ENCODE measurements at places on chromosomes 3 and 15.

DNA sequence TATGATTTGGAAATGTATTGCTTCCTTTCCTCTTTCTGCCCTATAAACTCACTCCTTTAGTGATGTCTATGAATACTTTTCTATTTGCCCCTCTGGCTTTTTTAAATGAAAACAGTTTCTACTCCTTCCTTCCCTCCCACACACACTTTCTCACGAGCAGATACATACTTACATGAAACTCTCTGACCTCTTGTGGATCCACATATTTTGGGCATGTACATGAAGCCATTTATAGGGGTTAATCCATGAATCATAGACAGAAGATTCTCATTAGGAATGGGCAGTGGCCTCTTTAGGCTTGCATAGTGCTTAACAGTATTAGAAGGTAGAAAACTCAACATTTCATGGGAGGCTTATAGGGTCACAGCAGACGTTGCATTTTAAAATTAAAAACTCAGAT, 24.8 kb downstream of the ANAPC13 start:
- DNase-seq: no peak

DNA sequence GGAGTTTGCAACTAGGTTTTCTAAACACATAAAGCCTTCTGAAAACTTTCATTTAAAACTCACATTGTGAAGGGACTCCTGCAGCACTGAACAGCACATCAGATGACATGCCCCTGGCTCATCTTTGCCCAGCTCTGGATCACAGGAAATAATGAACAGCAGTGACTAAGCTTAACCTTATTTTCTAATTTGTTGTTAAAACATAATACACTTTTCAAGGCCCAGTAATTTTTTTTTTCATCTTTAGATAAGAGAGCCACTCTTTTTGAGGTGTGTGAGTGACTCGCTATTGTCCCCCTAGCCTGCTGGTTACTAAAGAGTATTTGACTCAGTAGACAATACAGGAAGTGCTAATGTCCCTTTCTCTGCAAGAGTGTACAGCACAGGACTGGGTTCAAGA, 204.0 kb downstream of the OSBPL10 start:
- DNase-seq: no peak

DNA sequence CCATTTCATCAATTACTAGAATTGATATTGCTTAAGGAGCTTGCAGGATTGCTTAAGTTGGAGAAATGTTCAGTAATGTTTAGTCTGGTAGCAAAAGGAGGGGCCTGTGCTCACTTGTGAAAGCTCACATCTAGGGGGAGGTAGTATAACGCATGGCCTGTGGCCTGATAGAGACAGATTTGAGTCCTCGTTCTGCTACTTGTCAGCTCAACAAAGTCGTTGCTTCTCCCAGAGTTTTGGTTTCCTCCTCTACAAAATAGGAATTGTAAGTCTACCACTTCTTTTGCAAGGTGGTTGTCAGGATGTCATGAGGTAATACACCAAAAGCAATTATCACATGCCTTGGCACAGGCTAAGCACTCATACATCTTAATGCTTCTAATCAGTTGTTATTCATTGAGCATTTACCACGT, 1.3 kb downstream of the ST3GAL6 start:
- DNase-seq: no peak

- DNase-seq: no peak
These were observed 109.1 kb downstream of the RFTN1 start for GRCh38 chr3:16404349-16404895.

DNA sequence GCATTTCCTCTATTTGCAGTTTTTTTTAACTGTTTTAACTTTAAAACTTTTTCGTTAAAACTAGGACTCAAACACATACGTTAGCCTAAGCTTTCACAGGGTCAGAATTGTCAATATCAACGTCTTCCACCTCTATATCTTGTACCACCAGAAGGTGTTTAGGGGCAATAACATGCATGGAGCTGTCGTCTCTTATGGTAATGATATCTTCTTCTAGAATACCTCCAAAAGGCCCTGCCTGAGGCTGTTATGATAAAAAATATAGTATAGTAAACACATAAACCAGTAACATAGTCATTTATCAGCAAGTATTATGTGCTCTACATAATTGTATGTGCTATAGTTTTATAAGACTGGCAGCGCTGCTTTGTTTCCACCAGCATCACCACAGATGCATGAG, 76.3 kb upstream of the MLF1 start:
- no peak for DNase-seq

GRCh38 chr15:91224755-91225380, 124.8 kb downstream of the SV2B start:
- DNase-seq: no peak

- no peak for DNase-seq
These were observed 143.2 kb upstream of the PRR20G start for GRCh38 chr3:127431066-127431465.

GRCh38 chr3:16390581-16390980, 122.9 kb downstream of the RFTN1 start:
- DNase-seq: no peak

GRCh38 chr3:23094890-23095462, 108.2 kb upstream of the UBE2E2 start:
- no peak for DNase-seq

DNA sequence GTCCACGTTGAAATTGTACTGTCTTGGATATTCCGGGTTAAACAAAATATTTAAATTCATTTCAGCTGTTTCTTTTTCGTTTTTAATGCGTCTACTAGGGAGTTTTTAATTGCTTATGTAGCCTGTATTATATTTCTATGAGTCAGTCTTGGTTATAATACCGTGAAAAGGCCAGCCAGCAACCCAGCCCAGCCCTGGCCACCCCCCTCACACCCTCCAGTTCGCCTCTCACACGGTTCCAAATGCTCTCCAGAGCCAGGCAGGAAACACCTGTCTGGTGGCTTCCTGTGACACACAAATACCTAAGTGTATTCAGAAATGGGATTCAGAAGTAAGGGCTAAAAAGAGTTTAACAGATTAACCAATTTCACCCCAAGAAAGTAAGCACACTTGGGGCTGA, 4.4 kb downstream of the SH3BP5 start:
- no peak for DNase-seq

DNA sequence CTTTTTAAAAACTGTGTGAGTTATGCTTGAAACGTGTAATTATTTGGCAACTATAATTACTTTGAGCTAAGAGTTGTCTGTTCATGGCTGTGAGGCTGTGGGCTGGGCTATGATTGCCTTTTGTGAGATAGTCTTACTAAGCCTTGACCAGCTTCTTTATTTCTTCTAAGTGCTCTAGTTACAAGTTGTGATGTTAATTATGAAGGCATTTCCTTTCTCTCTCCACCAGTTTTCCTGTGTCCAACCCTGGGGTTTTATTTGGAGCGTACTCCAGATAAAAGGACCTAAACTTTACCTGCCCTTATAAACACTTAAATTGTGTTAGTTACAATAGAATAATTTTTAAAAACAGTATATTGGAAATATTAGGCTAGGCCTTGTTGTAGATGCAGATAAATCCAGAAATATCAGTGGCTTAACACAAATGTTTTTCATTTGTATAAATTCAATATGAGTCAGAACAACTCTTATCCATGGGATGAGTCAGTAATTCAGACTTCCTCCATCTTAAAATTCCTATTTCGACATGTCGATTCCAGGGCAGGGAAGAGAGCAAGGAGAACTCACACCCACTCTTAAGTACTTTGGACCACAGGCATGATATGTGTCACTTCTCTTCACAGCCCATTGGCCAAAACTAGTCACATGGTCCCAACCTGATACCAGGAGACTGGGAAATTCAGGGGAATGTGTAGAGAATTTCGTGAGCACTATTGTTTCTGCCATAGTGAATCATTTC, 17.0 kb downstream of the TMEM62 start:
- no peak for DNase-seq

- no peak for DNase-seq
These were observed 611.2 kb upstream of the GRM7 start for GRCh38 chr3:6249679-6250078.

DNA sequence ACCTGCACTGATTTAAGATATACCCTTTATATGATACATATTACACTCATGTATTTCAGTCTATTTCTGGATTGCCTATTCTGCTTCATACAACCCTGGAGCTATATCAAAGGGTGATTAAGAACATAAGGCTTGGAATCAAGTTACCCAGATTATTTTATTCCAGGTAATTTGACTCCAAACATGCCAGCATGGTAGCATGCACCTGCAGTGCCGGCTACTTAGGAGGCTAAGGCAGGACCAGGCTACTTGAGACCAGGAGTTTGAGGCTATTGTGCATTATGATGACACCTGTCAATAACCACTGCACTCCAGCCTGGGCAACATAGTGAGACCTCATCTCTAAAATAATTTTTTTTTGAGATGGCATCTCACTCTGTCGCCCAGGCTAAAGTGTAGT, 50.4 kb upstream of the NEO1 start:
- no peak for DNase-seq

DNA sequence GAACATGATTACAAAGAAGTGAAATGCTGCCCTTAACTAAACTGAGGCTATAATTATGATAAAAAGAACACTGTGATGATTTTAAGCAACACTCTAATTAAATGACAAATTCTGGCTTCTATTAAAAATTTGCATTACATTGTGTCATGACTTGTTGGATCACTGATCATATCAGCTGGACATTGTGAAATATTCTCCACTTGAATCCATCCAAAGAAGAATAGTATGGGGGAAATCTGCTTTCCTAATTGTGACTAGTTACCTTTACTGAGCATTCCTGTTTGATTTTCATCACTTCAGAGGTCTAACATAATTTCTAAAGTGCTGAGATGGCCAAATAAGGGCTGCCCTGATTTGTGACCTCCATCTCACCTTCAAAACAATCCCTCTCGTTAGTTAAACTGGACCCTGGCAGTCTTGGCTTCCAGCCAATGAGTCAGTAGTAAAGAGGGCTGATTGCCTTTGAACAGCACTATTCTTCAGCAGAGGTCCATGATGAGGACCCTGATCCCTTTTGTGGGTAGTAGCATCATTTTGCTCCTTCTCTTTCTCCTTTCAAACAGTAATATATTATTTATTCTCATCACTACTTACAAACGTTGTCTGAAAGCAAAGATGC, 53.5 kb upstream of the LEKR1 start:
- no peak for DNase-seq

GRCh38 chr3:63611382-63611781, 41.1 kb upstream of the SNTN start:
- no peak for DNase-seq

DNA sequence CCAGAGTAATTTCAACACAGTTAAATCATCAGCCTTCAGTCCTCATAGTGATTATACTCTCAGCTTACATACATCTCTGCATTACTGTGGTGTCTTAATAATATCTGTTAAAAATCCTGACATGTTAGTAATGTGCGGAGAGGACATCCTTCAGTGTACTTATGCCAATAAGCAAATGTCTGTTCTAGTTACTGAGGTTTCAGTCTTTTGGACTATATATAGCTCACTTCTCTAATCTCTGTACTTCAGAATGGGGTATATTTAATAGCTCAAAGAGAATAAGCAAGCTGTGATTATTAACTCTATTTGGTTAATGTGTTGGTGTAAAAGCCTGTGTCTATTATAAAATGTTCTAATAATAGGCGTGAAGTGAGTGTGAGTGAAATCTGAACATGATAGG, 28.9 kb upstream of the OSTN start:
- DNase-seq: no peak
